ENCODE measurements at places on chromosomes 4 and X.

DNA sequence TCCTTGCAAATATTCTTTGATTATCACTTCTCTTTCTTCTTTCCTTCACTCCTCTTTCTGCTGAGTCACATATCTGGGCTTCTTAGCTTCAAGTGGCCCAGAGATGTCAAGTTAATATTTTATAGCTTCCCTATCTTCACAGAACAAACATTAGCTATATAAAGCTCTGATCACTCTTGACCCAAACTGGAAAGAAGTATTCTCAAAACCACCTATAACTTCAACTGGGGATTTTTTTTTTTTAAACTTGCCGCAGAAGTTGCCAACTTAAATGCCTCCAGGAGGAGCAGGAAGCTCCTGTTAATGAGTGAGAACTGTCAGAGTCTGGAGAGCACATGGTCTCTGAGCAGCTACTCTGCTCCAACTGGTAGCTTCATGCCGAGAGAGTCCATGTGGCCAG is 233.3 kb upstream of the EDNRA start:
- no peak for DNase-seq

- DNase-seq, result no peak
These were observed 54.6 kb upstream of the CLCN4 start for GRCh38 chrX:10102046-10102704.

GRCh38 chr4:107578321-107578720 is 141.7 kb downstream of the PAPSS1 start:
- DNase-seq, result no peak

GRCh38 chrX:100409610-100410590 is at the start of gene PCDH19:
TSS of gene PCDH19 (minus strand) at chrX:100410273. CDS start at chrX:100408597, 1,676 bp downstream.
- no peak for DNase-seq

DNA sequence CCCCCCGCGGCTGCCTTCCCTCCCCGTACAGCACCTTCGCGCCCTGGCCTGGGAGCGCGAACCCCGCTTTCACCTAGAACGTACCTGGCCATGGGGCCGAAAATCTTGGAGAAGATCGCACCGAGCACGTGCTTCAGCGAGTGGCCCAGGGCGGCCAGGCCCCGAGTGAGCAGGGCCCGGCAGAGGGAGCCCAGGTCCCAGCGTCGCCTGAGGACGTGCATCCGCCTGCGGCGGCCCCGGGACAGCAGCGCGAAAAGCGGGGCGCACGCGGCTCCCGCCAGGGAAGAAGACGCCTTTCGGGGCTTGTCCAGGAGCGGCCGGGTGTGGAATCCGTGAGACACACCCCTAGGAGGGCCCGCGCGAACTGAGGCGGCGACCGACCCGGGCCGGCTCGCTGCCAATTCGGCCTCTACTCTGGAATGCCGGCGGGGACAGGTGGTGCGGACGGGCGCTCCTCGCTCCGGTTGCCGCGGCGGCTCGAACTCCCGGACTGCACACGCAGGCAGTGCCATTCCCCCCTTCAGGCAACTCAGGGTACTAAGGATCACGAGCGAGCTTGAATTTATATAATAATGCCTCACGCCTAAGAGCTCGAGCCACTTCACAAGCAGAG is at the start of gene HS6ST2:
HS6ST2 (minus strand) TSS at position 539 of the 613 bp plus-strand sequence.
- no peak for DNase-seq

- DNase-seq, result no peak
These were observed 84.4 kb downstream of the PPARGC1A start for GRCh38 chr4:23805450-23805851.

DNA sequence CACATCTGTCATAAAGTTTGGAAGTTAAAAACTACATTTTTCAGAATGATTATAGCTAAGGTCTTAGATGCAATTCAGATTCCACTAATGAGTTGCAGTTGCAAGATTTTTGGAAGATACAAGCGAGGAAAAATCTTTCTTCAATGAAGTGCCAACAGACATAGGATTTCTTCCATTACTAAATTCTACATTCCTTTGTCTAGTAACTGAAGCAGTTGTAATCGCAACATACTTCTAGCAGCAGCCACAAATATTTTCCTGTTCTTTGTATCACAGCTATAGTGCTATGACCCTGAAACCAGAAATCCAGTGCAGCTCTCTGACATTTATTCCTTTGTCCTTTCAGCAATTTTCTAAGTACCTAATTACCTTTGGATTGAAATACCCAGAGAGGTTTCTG is 225.2 kb upstream of the SLIT2 start:
- no peak for DNase-seq

DNA sequence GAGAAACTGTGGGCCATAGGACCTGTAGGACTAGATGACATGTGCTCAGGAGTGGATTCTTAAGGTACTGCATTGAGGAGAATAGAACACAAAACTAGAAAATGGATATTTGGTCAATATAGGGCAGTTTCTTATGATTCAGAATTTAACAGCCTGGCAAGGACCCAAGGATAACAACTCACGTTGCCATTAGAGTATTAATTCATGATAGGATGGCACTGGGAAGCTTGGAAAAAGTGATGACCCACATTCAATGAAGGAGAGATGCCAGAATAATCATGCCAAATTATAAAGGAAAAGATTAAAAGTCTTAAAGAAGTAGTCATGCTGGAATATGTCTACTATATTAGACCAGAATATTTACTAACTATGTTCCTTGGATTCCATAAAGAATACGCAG is 594.5 kb downstream of the ANKRD50 start:
- DNase-seq, result no peak

DNA sequence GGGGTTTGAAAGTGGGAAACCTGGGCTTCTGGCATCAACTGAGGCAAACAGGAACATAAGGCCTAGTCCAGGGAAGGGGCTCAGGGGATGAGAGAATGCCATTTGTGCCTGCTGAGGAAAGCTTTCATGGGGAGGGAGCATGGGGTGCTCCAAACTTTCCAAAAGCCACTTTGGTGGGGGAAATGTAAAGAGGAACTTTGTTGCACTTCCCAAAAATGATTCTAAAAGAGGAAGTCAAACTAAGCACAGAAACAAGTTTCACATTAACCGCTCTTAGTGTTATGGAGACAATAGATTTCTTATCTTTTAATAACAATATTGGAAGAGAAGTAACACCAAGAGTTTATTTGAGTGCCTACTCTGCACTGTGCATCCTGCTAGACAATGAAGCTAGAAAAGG is 32.3 kb downstream of the GAB3 start:
- no peak for DNase-seq

DNA sequence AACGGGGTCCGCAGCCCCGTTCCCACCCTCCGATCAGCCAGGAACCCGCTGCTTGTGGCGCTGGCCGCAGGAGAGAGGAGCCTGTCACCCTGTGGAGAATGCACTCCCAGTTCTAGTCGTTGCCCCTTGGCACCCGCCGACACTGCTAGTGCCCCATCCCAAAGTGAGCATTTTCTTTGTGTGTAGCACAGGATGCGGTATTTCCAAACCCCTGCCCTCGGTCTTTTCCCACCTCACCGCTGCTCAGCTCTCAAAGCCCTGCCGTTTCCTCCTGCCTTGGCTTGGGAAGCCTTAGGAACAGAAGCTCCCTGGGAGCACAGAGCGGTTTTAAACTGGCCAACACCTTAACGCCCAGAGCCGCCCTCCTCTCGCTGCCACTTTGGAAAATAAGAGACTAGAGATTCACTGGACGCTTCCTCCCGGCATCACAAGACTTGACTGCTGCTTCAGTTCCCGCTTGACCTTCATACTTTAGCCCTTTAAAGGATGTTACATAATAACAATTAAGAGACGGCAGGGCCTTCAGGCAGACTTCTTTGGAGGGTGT is 772 bp downstream of the CYP4V2 start:
- no peak for DNase-seq

GRCh38 chr4:98496152-98496845 is 162.1 kb downstream of the TSPAN5 start:
- no peak for DNase-seq

DNA sequence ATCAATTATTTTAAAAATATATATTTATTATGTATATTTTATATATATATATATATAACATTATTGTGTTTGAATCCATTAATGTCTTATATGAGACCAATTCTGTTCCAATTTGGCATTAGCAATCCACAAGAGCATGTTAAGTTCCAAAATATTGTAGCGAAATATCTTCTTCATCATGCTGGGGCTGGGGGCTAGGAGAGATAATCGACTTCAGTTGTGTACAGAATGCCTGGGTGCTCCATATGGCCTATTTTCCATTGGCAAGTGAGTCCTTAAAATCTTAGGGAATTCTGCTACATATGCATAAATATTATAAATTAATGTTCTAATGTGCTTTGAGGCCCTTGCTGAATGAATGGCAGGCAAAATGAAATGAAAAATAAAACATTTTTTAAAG is 117.7 kb downstream of the PCDH7 start:
- DNase-seq, result no peak

DNA sequence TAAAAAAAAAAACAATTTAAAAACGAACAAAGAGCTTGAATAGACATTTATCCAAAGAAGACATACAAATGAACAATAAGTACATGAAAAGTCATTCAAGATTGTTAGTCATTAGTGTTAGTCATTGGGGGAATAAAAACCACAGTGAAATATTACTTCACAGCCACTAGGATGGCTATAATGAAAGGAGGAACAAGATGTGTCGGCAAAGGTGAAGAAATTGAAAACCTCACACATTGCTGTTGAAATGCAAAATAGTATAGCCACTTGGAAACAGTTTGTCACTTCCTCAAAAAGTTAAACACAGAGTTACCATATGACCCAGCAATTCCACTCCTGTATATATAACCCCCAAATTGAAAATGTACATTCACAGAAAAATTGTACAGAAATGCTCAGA is 45.2 kb upstream of the SLC39A8 start:
- DNase-seq, result no peak

DNA sequence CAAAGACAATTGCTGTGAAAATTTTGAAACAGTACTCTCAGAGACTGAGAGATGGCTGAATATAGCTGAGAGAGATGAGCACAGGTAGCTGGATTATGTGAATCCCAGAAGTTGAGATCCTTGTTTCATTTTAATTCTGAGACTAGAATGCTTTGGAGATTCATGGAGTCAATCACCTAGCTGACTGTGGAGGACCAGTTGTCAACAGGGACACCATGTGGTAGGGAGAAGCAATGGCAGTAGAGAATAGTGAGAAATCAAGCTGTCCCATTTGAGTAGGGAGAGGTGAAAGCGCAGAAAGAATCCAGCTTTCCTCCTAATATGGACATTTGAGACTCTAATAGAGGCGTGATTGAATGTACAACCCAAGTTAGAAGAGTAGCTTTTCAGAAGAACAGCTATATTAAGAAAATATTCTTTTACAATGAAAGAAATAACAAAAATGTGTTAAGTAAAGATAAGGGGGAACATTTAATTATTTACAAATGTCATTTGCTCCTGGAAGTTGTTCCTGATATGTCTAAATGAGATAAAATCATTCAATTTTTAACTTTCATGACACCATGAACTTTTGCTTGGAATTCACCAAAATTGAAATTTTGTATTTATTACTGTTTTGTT is 30.3 kb upstream of the GLRB start:
- no peak for DNase-seq

- DNase-seq, result no peak
These were observed 46.8 kb downstream of the UGT2A3 start for GRCh38 chr4:68904786-68905185.
